ENCODE measurements at places on chromosomes 4 and X.

GRCh38 chrX:50106051-50106675, 94.6 kb downstream of the AKAP4 start:
- DNase-seq: no peak

GRCh38 chrX:126985981-126986380, 166.5 kb downstream of the PRR32 start:
- no peak for DNase-seq

GRCh38 chr4:7332216-7333023, 102.3 kb downstream of the PSAPL1 start:
- no peak for DNase-seq

DNA sequence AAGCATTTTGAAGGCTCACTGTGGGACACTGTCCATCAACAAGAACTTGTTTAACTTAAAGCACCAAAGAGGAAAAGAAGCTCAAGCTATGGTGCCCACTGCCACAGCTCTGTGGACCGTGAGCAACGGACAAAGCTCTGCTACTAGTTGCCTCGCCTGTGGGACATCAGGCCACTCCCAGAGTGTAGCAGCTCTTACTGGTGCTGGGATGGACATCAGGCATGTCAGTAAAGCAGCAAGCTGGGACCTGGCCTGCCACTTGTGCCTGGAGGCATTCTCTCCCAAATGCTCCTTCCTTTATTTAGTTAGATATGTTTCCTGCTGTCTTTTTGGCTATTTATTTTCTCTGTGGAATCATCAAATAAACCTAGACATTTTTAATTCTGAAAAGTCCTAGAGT, 46.7 kb downstream of the TMEM154 start:
- no peak for DNase-seq

DNA sequence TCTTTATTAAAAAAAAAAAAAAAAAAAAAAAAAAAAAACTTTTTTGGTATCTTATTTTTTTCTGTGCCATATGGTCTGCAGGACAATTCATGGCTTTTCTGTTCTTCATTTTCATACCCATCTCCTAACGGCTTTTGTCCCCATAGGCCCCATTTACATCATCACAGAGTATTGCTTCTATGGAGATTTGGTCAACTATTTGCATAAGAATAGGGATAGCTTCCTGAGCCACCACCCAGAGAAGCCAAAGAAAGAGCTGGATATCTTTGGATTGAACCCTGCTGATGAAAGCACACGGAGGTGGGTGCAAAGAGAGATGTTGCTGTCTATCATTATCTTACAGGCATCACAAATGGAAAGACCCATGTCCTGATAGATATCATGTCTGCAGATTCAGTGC, 49.1 kb downstream of the PDGFRA start:
- no peak for DNase-seq

DNA sequence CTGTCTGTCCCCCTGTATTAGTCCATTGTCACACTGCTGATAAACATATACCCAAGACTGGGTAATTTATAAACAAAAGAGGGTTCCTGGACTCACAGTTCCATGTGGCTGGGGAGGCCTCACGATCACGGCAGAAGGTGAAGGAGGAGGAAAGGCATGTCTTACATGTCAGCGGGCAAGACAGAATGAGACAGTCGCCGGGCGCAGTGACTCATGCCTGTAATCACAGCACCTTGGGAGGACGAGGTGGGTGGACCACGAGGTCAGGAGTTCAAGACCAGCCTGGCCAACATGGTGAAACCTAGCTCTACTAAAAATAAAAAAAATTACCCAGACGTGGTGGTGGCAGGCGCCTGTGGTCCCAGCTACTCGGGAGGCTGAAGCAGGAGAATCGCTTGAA, 24.7 kb downstream of the IL3RA start:
- no peak for DNase-seq

DNA sequence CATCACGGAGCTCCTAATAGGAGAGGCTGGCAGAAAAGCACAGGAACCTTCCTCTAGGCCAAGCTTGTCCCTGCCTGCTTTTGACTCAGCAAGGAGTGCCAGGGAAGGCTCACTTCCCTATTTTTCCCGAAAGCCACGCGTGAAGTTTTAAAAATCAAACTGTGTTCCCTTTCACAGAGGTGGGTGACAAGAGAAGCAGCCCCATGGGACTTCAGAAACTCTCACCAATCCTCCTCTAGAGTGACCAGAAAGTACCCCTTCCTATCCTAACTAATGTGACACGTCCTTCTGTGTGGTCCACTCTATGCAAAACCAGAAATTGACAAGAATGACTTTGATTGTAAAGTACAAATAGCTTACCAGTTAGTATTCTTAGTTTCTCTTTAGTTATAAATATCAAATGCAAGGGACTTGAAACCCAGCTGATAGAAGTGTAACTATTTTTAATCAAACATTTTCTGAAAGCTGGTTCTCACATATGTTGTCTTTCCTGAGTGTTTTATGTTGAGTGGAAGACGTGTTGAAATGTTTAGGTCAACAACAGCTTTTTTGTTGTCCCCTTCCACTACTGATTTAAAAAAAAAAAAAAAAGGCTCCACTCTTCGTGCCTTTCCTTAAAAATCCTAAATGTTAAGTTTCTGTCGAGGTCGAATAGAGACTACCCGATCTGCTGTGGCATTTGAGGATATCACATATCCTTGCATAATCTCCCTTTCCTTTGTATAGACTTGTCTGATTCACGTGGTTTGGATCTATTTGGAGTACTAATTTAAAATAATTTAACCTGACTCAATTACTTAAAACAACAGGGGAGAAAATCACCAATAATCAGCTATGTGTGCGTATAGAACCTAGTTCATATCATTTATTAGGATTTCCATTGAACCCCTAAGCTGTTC, 42.1 kb downstream of the NFKB1 start:
- DNase-seq: no peak

DNA sequence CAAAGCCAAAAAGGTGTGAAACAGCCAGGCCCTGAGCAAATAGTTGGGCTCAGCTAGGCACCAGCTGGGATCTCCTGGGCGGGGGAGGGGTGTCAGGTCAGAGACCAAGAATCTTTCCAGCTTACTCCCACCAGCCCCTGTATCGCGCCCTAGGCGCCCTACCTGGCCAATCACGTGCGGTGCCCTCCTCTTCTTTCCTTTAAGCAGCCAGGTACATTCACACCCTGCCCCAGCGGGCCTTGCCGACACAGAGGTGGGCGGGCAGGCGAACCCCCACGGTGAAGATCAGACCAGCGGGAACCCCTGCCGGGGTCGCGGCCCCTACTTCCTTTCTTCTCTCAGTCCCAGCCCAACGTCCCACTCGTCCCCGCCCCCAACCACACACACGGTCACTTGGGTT, 9.1 kb downstream of the ARHGAP36 start:
- no peak for DNase-seq

DNA sequence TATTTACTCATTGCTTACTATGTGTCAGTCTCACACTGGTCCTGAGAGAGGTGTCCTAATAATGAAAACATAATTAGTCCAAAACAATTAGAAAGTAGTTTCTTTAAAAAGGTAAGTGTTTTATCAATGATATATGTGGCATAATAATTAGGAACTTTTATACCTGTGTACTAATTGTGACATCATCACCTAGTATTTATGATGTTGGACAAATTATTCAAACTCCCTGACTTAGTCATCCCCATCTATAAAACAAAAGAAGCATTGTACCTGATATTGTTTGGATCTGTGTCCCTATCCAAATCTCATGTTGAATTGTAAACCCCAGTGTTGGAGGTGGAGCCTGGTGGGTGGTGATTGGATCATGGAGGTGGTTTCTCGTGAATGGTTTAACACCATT, 15.8 kb upstream of the ARHGEF38 start:
- no peak for DNase-seq

GRCh38 chr4:422587-422986, 76.4 kb downstream of the ZNF721 start:
- DNase-seq: no peak

DNA sequence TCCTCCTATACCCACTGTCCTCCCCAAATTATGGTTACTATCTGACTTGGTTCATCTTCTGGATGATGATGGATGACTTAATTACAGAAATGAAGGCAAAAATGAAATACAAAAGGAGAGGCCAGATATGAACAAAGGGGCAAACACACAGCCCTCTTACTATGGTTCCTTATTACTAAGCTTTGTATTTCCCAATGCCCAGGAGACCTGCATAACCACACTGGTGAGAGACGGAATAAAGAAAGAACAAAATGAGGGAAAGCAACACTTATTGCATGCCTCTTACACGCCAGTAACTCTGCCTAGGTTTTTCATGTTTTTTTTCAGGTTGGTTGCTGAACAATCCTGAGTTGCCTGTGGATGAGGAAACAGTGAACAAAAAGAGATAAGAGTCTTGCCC, 120.5 kb downstream of the SLC10A7 start:
- DNase-seq: no peak

DNA sequence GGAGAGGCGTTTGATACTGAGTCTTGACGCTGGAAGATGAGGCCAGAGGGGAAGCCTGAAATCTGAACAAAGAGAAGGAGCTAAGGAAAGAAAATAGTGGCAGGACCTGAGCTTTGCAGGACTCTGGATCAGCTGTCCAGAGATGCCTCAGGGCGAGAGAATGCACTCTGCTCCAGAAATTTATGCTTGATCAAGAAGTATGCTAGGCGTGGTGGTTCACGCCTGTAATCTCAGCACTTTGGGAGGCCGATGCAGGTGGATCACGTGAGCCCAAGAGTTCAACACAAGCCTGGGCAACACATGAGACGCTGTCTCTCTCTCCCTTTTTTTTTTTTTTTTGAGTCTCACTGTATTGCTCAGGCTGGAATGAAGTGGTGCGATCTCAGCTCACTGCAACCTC, 1.9 kb downstream of the TRIM75 start:
- DNase-seq: no peak

- no peak for DNase-seq
Observed at GRCh38 chr4:138832563-138832962, 183.0 kb upstream of the NOCT start.

DNA sequence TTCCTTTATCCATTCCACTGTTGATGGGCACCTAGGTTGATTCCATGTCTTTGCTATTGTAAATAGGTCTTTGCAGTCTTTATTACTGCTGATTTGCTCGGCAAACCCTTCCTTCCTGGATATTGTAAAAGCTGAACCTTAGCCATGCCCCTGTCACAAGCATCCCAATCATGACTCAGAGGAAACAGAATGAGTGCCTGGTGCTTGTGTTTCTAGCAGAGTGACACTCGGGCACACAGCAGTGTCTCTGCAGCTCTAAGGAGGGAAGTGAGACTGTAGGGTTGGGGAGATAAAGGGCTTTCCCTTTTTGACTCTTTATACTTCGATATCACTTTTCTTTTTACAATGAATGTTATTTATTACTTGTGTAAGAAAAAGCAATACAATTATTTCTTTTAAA, 83.3 kb downstream of the AKAP4 start:
- DNase-seq: no peak

DNA sequence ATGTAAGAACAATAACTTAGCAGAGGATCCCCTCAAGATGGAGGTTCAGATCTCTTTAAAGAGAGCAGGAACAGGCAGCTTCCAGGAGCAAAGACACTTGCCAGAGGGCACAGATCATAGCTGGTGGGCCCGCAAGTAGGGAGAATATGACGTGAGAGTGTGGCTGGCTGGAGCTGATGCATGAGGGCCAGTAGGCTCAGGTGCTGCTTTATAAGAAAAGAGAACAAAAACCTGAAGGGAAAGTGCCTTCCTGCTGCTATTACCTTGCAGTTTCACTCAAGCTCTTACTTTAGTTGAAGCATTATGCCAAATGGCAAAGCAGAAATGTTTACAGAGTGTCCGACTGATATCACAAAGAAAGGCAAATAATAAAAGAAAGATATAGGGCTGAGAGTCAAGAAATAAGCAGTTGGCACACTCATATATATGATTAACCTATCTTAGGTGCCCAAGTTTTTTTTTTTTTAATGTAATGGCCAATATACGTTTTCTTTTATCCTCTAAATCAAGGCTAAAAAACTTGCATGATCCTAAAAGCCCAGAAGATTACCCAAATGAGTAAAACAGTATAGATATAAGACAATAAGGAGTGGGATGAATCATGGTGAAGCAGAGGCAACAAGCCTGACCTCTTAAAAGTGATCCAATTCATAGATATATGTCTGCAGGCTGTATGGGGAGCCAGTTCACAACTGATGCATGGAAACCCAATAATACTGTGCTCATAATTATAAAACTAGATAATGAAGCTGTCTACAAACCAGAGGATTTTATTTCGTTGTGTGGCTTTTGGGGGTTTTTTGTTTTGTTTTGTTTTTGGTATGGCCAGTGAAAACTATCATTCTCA, 12.6 kb downstream of the NR0B1 start:
- no peak for DNase-seq

- DNase-seq: no peak
Observed at GRCh38 chr4:55553441-55554201, 6.9 kb upstream of the CLOCK start.

DNA sequence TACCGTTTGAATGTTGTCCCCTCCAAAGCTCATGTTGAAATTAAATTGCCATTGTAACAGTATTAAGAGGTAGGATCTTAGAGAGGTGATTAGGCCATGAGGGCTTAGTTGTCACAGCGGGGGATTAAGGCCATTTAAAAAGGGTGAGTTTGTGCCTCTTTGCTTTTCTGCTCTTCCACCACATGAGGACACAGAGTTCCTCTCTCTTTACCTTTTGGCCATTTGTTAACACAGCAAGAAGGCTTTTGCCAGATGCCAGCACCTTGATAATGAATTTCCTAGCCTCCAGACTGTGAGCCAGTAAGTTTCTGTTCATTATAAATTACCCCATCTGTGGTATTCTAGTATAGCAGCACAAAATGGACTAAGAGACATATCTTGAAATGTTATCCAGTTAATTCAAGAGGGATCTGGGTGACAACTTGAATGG, 7.8 kb upstream of the HERC3 start:
- DNase-seq: no peak

DNA sequence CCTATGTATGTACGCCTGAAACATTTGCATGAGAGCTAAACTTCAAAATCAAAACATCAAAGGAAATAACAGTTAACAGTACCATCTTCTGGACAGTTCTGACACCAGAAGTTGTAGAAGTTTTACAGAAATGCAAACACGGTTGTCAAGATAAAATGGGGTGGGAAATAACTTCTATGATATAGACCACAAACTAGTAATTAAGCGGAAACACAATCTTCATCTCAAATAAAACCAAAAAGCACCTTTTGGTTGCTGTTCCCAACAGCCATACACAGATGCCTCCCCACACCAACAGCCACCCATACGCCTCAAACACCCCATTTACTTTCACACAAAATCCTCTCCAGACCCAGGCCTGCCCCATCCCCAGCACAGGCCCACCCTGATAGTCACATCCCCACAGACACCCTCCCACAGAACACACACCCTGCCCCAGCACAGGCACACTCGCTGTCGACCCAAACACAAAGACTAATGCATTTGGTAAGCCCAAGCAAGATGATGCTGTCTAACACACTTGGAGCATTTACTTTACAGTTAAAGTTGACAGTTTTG, 64.3 kb downstream of the TAPT1 start:
- no peak for DNase-seq

- DNase-seq: no peak
Observed at GRCh38 chr4:182729516-182729915, 187.7 kb downstream of the DCTD start.

GRCh38 chr4:120835342-120835741, 87.2 kb downstream of the PRDM5 start:
- DNase-seq: no peak

GRCh38 chrX:47523713-47524166, 37.3 kb upstream of the ARAF start:
- no peak for DNase-seq

GRCh38 chrX:153870791-153871360, 15.1 kb downstream of the L1CAM start:
- DNase-seq: no peak

- no peak for DNase-seq
Observed at GRCh38 chr4:179398414-179398813, 1956.2 kb upstream of the AGA start.

Data from KG1 (cell line).